Activated CD8-positive, alpha-beta memory T cell treated with anti-CD3 and anti-CD28 coated beads, Interleukin-2, amount 10 ng/mL, durations not matched to agents 7 days and 5 days (primary cell): ENCODE measurements at places on chromosomes 7 and 10. TPM values are rescaled to one million over a fixed set of nuclear protein-coding genes. Genes with fewer than 3 reads are reported as not detected.

Gene ASB4
- total RNA-seq, result not detected

Gene POM121L12
- total RNA-seq, result not detected

Gene EGR2
- total RNA-seq, result 4.7 TPM

Gene UCN3
- total RNA-seq, result not detected

Gene HSPA12A
- not detected for total RNA-seq

Gene EBF3
- total RNA-seq, result not detected

Gene KLF14
- not detected for total RNA-seq

Gene COBL
- not detected for total RNA-seq

Gene PTF1A
- total RNA-seq, result not detected

Gene ADAP1
- total RNA-seq, result 30.8 TPM

Gene GALNT17
- total RNA-seq, result not detected

Gene GRID1
- total RNA-seq, result not detected

Gene DPYSL4
- total RNA-seq, result 2.6 TPM

Gene TEX36
- total RNA-seq, result not detected

Gene FOXP2
- total RNA-seq, result not detected

Gene TLX1
- not detected for total RNA-seq

Gene GNAT3
- total RNA-seq, result not detected

Gene OR2A42
- total RNA-seq, result not detected

Gene PPP1R17
- total RNA-seq, result not detected

Gene MOGAT3
- not detected for total RNA-seq

Gene TMEM196
- not detected for total RNA-seq

Gene DLG5
- 3.0 TPM for total RNA-seq

Gene INHBA
- total RNA-seq, result not detected

Gene EVX1
- total RNA-seq, result not detected

Gene STRIP2
- 15.6 TPM for total RNA-seq

Gene CUTC
- total RNA-seq, result 26.9 TPM

Gene CFTR
- total RNA-seq, result not detected

Gene ITGB8
- total RNA-seq, result 0.07 TPM

Gene BCAP29
- total RNA-seq, result 47.1 TPM

Gene TMEM26
- not detected for total RNA-seq

Gene BBIP1
- total RNA-seq, result 24.8 TPM

Gene PGAM2
- not detected for total RNA-seq

Gene SPDYE9
- not detected for total RNA-seq

Gene C10orf67
- not detected for total RNA-seq

Gene CAMK2B
- total RNA-seq, result not detected

Gene TUBAL3
- total RNA-seq, result not detected

Gene CHST3
- total RNA-seq, result not detected

Gene PTPRZ1
- not detected for total RNA-seq

Gene FAM25C
- total RNA-seq, result not detected
